ENCODE measurements at places on chromosomes 2 and 18.

GRCh38 chr2:236705295-236706105 is 135.9 kb downstream of the ACKR3 start:
- DNase-seq: no peak

- no peak for DNase-seq
Measured at GRCh38 chr2:3210257-3210656, 167.4 kb downstream of the EIPR1 start.

- no peak for DNase-seq
Measured at GRCh38 chr2:49359721-49360406, 205.5 kb upstream of the FSHR start.

- no peak for DNase-seq
Measured at GRCh38 chr2:73700131-73700611, 37.0 kb downstream of the TPRKB start.

- DNase-seq: no peak
Measured at GRCh38 chr2:74653589-74653984, 460 bp upstream of the SEMA4F start.

DNA sequence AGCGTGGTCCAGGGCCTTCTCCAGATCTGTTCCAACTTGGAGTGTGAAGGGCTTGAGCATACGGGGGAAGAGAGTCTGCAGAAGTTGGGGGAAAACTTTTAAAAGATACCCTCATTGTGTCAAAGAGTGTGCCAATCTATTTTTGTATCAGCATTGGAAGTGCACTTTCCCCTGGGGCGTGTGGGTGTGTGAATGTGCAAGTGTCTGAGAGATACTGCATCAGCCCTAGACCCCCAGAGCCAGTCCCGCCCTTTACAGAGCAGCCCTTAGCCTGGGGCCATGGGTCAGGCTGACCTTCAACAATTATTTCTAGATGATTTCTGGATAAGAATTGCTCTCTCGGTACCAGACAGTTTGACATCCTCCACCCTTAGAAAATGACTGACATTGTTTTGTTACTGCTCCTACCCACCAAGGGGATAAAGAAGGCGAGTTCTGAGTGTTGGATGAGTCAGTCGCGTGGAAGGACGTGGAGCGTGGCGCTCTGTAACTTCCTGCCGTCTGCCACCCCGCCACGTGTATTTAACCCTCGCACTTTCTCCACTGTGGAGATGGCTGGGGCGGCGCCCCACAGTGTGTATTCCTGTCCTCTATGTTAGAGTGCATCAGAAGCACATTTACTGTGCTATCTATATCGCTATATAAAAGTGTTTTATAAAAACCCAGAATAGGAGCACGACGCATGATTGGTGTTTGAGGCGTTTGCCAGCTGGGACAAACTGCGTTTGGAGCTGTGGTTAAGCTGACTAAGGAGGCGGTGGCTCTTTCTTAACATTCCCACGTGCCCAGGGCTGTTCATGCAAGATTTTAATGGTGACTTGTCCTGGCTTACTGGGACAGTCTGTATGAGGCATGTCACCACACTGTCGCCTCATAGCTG is 122.6 kb downstream of the CABLES1 start:
- DNase-seq: no peak

All from HS-5 (cell line).